ENCODE measurements at places on chromosomes 7 and 10.

DNA sequence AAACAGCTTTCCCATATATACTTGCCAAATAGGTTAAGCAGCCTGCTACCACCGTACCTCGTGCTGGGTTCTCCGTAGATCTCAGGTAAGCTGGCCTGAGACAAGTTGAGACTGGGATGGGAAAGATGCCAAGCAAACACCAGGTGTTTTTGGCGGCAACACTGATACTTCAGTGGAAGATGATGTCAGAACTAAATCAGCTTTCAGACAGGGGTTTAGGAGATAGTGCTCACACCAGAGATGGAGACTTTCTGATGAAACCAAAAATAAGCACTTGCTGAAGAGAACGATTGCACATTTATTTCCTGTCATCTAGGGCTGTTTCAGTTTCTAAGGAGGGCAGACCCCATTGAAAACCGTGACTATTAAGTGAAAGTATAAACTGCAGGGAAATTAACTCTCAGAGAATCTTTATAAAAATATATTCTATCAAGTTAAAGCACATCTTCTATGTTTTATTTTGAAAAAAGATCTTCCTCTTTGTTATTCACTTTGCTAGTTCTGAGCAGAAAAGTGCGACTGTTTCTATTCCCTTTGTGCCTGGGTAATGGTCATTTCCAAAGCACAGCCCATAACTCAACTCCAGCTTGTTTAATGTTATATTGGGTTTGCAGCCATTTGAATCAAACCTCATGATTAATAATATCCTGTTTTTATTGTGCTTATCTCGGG lies 149.9 kb downstream of the CPED1 start:
- no peak for DNase-seq

DNA sequence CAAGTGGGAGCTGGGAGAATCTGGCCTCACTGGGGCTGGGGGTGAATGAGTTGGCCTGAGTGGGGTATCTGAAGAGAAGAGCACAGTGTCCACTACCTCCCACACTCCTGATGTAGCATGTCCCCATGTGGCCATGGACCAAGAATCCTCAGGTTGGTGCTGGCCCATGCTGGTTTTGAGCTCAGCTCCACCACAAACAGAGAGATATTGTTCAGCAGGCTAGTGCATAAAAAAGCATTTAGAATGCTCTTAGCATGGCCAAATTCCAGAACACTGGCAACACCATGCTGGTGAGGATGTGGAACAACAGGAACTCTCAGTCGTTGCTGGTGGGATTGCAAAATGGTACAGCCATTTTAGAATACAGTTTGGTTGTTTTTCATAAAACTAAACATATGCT lies 61.4 kb downstream of the FRMPD2 start:
- DNase-seq: no peak

GRCh38 chr10:20202337-20202736 lies 386.1 kb downstream of the PLXDC2 start:
- DNase-seq: no peak

- DNase-seq: no peak
Measured at GRCh38 chr7:79091661-79092060, 361.8 kb downstream of the MAGI2 start.

GRCh38 chr10:48508791-48509772 lies 95.8 kb downstream of the ARHGAP22 start:
- no peak for DNase-seq

DNA sequence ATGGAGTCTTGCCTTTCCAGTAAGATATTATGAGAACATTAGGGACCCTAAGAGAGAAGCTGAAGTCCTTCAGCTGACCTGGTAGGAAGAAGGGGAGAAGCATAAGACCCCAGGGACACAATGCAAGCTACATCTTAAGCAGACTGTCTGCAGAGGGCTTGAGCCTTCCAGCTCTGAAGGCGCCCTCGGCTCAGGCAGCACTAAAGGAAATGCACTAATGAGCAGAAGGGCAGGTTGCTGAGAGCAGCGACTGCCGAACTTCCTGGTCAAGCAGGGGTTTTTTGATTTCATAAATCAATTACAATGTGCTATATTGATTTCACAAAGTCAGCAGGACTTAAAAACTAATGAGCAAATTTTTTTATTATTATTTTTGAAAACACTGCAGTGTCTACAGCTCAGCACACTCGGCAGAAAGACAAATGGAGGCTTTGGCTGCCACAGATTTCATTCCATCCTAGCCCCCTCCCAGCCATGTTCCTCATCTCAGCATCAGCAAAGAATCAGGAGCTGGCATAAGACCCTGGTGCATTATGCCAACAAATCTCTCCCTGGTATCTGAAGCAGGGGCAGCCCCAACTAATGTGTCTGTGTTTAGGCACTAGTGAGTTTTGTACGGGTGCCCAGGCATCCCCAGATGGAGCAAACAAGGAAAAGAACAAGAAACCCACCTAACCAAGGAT lies 57.1 kb downstream of the LRRTM3 start:
- DNase-seq: no peak

GRCh38 chr7:121383235-121383910 lies 12.7 kb downstream of the FAM3C start:
- DNase-seq: no peak

DNA sequence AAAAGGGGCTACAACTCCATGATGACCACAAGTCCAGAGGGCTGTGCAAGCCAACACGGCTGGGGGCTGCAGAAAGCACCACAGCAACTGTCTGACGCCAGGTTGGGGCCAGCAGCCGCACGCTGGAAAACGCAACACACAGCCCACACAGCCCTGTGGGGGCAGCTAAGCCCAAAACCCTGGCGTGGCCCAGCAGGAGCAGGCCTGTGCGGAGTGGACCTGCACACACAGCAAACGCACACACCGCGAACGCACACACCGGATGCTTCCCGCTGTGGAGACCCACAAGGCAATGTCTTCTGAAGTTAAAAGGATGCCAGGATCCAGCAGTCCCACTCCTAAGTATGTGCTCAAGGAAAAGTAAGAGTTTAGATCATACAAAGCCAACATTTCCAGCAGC lies 121.2 kb downstream of the MAD1L1 start:
- DNase-seq: no peak

DNA sequence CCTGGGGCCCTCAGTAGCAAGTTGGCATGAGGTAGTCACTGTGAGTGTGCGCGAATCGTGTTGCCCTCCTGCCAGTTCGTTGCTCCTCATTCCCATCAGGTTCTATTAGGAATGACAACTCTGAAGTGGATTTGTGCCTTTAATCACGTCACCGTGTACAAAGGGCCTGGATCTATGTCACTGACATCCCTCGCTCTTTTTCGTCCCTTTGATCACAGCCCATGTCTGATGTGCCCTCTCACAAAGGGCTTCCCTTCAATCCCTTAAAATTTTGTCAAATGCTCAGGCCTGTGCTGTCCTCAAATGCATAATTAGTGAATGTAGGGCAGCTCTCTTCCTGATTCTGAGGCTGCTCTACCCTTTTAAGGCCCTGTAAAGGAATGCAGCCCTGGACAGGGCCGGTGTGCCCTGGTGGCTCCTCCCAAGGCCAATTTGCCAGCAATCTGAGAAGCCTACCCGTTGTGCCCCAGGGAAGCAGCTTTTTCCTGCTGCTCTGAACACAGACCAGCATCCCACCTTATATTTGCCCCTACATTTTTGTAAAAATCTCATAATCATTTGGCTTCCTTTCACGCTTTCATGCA lies 93.6 kb downstream of the TMEM178B start:
- no peak for DNase-seq

DNA sequence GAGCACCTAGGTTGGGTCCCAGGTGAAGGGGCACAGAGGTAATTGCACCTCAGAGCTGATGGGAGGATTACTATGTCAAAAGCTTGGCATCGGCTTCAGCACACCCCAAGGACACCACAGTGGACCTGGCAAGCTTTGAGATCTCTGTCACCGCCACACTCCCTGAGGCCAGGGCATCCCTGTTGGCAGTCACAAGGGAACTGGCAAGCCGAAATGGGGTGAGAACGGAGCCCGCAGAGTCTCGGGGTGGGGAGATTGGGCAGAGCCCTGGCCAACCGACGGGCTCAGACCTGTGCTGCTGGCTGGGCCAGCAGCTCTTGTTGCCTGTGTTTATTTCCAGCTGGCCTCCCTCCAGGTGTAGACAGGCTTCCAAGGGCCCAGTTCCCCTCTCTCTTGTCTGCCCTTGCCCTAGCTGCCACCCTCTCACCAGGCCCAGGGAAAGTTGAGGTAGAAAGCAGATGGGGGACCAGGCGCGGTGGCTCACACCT lies 2.5 kb downstream of the HSPB1 start:
- DNase-seq: no peak

DNA sequence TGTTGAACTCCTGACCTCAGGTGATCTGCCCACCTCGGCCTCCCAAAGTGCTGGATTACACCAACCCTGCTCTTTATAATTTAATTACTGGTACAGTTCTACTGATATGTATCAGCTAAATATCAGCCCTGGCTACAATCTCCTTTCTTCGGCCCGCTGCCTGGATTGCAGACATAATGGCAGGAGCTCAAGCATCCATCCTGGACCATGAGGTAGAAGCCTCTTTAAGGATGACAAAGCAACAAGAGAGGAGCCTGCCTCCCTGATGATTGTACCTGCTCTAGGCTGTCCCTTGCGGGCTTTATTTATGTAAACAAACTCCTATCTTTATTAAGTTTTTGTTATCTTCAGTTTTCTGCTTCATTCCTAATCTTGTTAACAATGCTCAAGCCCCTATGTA lies 5.6 kb upstream of the PSAP start:
- DNase-seq: no peak

DNA sequence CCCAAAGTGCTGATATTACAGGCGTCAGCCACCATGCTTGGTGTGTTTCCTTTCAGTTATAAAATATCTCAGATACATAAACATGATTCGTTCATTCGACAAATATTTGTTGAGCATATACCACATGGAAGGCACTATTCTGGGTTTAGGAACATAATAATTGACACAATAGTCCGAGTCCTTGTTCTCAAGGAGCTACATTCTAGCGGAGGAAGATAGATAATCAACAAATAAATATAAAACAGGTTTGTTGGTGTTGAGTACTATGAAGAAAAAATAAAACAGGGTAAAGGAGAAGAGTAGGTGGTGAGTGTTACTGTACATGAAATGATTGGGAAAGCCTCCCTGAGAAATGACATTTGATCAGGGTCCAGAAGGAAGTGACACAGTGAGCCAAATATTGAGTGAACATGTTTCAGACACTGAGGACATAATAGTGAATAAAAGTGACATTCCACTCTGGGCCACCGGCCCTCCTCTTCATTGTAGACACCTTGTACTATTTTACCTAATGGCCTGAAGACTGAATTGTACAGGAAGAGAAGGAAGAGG lies 6.9 kb upstream of the HILPDA start:
- no peak for DNase-seq

DNA sequence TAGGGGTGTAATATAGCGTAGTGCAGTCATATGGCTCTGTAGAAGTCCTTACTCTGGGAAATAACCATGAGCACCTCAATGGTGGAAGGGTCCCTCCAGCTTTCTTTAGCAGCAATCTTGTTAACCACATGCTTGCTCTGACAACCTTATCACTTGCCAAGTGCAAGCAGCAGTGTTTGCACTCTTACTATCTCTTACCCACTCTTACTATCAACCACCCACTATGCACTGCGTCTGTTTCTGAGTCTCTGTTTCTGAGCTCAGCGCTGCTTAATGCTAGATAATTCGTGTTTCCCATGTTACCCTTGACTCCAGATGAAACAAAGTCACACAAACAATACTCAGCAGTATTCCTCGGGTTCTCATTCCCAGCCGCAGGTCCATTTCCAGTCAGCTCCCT lies 433.7 kb upstream of the PFKP start:
- DNase-seq: no peak

- DNase-seq: no peak
Measured at GRCh38 chr10:132648072-132648850, 110.7 kb downstream of the INPP5A start.

DNA sequence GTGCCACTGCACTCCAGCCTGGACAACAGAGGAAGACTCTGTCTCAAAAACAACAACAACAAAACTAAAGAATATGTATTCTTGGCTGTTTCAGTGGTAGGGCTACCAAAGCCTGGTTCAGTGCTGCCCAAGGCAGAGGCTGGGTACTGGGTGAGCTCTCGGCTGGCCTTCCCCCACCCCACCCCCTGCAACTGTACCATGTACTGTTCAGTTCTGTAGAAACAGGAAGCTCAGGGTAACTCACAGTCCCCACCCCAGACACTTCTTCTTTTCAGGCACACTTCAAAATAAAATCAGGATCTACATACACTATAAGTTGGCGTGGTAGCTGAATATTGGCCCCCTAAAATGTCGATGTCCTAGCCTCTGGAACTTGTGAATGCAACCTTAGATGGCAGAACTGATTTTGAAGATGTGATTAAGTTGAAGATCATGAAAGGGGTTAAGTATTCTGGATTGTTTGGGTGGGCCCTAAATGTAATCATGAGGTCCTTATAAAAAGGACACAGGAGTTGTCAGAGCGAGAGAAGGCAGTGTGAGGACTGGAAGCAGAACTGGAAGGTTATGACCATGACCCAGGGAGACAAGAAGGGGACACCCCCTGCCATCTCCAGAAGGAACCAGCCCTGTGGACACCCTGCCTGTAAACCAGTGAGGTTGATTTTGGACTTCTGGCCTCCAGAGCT lies 31.2 kb downstream of the TBXAS1 start:
- no peak for DNase-seq

DNA sequence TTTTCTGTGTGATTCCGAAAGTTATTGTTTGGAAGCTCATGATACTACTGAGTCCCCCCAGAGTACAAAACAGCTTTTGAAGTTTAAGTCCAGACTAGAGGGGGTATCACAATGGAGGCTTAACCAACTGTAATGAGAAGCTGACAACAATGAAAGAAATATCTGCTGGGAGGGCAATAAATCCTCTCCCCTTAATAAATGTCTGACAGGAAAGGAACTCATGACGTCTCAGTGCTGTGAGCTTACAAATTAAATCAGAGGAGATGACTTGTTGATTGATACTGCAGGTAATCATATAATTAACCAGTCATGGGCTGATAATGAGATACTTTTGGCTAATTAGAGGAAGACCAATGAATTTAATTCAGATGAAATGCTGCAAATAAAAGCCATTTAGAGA lies 102.6 kb upstream of the WDR11 start:
- no peak for DNase-seq

- DNase-seq: no peak
Measured at GRCh38 chr7:140050100-140050499, 12.7 kb downstream of the PARP12 start.

- no peak for DNase-seq
Measured at GRCh38 chr10:124339119-124340032, 79.3 kb downstream of the OAT start.

- DNase-seq: no peak
Measured at GRCh38 chr7:1883834-1884582, 213.9 kb downstream of the ELFN1 start.

- no peak for DNase-seq
Measured at GRCh38 chr10:76149182-76149581, 717.8 kb downstream of the LRMDA start.

DNA sequence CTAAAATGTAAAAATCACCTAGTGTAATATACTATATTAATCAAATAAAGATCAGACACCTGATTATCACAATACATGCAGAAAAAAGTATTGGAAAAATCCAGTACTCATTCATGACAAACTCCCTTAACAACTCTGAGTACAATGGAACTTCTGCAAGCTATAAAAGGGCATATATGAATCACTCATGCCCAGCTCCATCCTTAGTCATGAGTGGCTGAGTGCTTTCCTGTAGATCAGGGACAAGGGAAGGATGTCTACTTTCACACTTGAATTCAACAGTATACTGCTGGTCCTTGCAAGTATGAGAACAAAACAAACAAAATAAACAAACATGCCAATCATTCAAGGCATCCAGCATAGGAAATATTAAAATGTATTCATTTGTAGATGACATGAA lies 116.5 kb downstream of the ADARB2 start:
- DNase-seq: no peak

- no peak for DNase-seq
Measured at GRCh38 chr10:114876169-114876568, 54.6 kb downstream of the FHIP2A start.

GRCh38 chr7:31079126-31079823 lies 27.2 kb downstream of the ADCYAP1R1 start:
- no peak for DNase-seq
